ENCODE measurements at places on chromosomes 7 and 10. TPM values are rescaled to one million over a fixed set of nuclear protein-coding genes. Genes with fewer than 3 reads are reported as not detected.

The TRIM50 gene
- not detected for total RNA-seq

The UCN3 gene
- total RNA-seq, result not detected

DNA sequence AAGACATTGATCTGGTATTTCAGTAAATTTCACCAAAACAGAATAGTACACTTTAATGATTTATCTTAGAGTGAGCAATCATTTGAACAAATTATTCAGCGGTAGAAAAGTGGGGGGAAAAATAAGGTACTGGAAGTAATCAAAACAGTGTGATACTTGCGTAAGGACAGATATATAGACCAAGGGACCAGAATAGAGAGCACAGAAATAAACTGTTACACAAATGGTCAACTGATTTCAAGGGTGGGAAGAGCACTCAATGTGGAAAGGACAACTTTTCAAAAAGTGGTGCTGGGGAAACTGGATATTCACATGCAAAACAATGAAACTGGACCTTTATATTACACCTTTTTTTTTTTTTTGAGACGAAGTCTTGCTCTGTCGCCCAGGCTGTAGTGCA, 119.9 kb downstream of the NRBF2 start:
- no peak overlapping the region for H3K4me3 ChIP-seq
- H3K4me1 ChIP-seq, result peaks cover 31% of the 10 kb centered on the region
- peaks cover 44% of the 10 kb centered on the region for H3K36me3 ChIP-seq
- no peaks in the 10 kb centered on the region for H3K27me3 ChIP-seq

- no peak for DNase-seq
- H3K4me1 ChIP-seq, result no peaks in the 10 kb centered on the region
- no peak overlapping the region for H3K4me3 ChIP-seq
- no peak overlapping the region for H3K27ac ChIP-seq
- H3K27me3 ChIP-seq, result peaks cover 2% of the 10 kb centered on the region
- H3K36me3 ChIP-seq, result no peaks in the 10 kb centered on the region
These were observed 49.8 kb downstream of the PLCE1 start for GRCh38 chr10:94043431-94043990.

- peaks cover 2% of the 10 kb centered on the region for H3K27me3 ChIP-seq
- H3K4me1 ChIP-seq, result no peaks in the 10 kb centered on the region
- no peak for DNase-seq
- no peaks in the 10 kb centered on the region for H3K36me3 ChIP-seq
- H3K27ac ChIP-seq, result no peak overlapping the region
These were observed 56.8 kb downstream of the PARP12 start for GRCh38 chr7:140005754-140006503.
